T-helper 2 cell (primary cell): ENCODE measurements at places on chromosomes 16 and 17.

- no peak for DNase-seq
These were observed 298.1 kb upstream of the IRX5 start for GRCh38 chr16:54632322-54633220.

DNA sequence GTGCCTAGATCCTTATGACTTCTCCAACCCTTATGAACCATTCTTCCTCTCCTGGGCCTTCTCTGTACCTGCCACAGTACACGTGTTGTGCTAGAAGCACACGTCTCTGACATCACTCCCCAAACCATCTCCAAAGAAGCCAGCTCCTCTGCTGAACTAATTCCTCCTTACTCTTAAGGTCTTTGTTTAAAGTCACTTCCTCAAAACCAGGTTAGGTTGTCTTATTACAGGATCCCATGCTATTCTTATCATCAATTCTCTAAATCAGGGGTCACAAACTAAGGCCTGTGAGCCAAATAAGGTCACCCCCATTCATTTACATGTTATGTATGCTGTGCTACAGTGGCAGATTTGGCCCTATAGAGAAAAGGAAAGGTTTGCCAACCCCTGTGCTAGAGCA, 4.0 kb downstream of the SUPT6H start:
- no peak for DNase-seq

DNA sequence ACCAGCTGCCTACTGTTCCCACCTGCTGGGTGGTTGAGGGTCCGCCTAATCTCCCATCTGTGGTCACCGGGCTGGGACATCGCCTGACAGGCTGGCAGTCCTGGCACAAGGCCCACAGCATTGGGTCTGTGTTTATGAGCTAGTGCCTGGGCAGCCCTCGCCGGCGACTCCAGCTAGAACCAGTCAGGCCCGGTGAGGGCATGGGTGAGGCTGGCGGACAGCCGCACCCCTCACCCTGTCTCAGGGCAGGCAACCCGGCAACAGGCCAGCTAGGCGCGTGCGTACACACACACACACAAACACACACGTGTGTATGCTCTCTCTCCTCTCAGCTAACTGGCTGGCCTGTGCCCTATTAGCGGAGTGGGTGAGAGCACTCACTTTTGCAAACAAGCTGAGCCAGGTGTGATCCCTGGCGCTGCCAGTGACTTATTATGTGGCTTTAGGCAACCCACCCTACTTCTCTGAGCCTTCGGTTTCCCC, 10.4 kb downstream of the HSD11B2 start:
- DNase-seq = no peak

DNA sequence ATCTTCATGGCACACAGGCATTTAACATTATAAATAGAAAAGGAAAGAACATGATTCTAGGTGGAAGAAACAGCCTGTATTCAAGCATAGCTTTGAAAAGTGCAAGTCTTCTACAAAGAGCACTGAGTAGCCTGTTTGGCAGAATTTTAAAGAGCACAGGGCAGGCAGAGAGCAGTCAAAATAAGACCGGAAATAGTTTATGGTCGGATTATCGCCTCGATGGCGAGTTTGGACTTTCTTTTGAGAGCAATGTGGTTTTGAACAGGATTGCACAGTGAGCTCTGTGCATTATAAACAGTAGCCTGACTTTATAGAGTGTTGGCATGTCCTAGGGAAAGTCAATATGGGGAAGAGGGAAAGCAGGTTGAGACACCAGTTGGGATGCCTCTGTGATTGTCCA, 6.2 kb upstream of the TMEM100 start:
- DNase-seq = no peak

DNA sequence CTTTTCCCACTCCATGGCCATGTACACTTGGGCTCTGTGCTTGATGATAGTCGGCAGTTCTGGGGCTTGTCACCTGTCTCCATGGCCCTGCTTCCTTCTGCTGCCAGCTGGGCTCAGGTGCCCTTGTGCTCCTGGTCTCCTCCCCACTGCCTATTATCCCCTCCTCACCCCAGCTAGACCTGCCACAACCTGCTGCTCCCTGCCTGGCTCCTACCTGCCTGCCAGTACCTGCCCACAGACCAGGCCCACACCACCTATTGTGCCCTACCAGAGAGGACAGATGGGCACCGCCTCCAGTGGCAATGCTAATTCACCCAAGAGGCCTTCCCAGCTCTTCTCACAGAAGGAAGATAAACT, 538 bp upstream of the RAPGEFL1 start:
- DNase-seq = no peak

DNA sequence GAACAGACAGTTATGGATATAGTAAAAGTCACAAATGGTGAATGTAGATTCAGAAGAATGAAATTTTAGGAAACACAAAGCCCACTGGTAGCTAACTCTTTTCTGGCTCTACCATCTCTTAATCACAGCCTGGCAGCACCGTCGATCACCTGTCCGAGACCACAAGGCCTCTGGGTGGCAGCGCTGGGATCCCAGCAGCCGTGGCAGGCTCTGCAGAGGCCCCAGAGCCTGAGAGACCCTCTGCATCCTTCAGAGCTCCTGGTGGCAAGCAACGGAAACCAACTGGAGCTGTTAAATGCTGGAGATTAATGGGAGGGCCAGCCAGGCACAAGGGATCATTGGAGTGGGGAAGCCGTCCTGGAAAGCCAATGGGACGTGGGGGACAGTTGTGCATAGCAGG, 26.3 kb downstream of the LAT start:
- DNase-seq = no peak
